ENCODE measurements at places on chromosomes 5 and 9.
A peak's percentile ranks its signal among the peaks of the same experiment; 100 is the strongest.

DNA sequence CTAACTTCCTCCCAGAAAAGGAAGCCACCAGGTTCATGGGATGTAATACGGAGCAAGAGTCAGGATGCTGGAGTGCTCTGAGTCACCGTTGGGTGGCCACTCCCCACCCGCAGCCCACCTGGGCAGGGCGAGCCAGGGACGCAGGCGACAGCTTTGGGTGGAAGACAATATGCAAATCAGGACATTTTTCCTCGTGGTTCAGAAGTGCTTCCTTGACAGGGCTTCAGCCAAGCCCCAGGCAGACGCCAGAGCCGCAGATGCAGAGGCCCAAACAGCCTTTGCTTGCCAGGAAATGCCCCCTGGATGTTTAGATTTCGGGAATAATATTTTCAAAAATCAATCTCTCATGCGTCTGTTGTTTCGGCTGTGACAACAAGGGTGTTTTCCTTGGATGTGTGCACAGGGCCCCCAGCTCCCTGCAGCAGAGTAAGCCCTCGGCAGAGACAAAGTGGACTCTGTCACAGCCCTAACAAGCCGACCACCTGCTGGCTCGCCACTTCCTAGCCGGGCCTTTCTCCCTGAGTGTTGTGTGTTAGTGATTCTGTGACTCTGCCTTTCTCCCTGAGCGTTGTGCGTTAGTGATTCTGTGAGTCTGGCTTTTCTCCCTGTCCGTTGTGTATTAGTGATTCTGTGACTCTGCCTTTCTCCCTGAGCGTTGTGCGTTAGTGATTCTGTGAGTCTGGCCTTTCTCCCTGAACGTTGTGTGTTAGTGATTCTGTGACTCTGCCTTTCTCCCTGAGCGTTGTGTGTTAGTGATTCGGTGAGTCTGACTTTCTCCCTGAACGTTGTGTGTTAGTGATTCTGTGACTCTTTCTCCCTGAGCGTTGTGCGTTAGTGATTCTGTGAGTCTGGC, 11.8 kb upstream of the SLC9A3 start:
- no peak for DNase-seq

GRCh38 chr5:74622122-74622521, 18.4 kb downstream of the ENC1 start:
- DNase-seq: no peak

DNA sequence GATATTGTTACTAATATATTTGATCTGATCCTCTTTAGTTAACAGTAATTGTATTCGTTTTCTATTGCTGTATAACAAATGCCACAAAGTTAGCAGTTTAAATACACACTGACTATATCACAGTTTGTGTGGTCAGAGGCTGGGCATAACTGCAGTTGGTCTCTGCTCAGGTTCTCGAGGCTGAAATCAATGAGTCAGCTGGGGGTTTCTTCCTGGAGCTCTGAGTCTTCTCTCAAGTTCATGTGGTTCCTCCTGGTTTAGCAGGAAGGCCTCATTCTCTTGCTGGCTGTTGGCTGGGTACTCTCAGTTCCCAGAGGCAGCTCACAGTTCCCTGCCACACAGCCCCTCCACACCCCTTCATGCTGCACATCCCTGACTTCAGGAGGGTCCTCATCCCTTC, 20.7 kb downstream of the COL23A1 start:
- DNase-seq: no peak

DNA sequence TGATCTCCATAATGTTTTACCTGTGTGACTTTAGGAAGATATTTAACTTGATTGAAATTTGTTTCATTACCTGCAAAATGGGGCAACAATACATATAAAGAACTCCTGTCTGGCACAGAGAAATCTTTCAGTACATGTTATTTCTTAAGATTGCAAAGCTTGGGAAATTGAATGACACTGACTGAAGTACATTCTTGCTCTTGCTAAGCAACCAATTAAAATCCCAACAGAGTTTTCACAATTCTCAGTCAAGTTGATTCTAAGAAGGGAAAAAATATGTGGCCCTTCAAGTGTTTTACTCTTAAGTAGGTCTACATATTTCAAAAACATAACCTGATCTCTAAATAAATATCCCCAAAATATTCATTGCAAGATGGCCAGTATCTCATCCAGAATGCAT, 2187.0 kb upstream of the ACO1 start:
- no peak for DNase-seq

GRCh38 chr5:171924493-171925122, 81.8 kb downstream of the FBXW11 start:
- no peak for DNase-seq

- no peak for DNase-seq
Observed at GRCh38 chr5:113089653-113090335, 113.2 kb downstream of the DCP2 start.

GRCh38 chr5:125011419-125011818, 265.0 kb upstream of the ZNF608 start:
- DNase-seq: no peak

DNA sequence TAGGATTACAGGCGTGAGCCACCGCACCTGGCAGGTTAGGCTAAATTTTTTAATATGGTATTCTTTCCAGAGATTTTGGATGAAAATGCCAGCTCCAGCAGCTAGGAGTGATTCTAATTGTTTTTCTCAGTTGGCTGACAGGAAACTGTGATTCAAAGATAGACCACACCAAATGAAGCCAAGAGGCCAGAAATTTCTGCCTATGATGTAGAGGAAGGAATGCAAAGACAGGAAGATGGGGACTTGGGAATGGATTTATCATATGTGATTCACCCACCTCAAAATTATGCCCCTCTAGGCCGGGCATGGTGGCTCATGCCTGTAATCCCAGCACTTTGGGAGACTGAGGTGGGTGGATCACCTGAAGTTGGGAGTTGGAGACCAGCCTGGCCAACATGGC, 53.3 kb downstream of the UGCG start:
- no peak for DNase-seq

DNA sequence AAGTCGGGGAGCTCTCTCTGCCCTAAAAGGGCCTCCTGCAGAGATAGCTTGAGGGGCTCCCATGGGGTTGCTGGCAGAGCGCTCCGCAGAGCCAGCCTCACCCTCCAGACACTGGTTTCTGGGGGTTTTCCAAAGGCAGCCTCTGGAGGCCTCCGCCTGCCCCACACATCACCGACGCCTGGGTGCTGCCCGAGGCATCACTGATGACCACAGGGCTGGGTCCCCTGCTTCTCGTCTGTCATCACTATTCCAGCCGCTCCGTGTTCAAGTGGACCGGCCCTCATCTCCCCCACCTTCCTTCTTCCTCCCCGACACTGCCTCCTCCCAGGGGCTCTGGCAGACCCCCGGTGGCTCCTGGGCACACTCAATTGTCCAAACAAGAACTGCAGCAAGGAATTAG, 64.1 kb upstream of the IRX4 start:
- no peak for DNase-seq

DNA sequence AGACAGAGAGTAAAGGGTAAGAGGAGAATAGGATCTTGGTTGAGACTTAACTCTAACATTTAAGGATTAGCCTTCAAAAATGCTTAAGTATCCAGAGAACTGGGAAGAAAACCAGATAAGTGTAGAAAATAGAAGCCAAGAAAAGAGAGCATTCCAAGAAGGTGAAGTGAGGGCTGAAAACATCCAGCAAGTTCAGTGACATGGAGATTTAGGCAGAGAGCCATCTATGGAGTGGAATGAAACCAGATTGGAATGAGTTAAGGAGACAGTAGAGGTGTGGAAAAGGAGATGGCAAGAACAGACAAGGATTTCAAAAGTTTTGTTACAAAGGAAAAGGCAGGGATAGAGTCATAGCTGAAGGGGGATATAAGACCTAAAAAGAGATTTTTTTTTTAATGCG, 188.1 kb downstream of the TRPM3 start:
- no peak for DNase-seq

- no peak for DNase-seq
Observed at GRCh38 chr5:180603076-180603594, 11.8 kb upstream of the SCGB3A1 start.

GRCh38 chr5:109479260-109479860, 69.6 kb upstream of the PJA2 start:
- peak; percentile 28 for DNase-seq

- no peak for DNase-seq
Observed at GRCh38 chr9:136865768-136866103, 372 bp downstream of the EDF1 start.
